ENCODE measurements at places on chromosomes 7 and 10. TPM values are rescaled to one million over a fixed set of nuclear protein-coding genes. Genes with fewer than 3 reads are reported as not detected.

DNA sequence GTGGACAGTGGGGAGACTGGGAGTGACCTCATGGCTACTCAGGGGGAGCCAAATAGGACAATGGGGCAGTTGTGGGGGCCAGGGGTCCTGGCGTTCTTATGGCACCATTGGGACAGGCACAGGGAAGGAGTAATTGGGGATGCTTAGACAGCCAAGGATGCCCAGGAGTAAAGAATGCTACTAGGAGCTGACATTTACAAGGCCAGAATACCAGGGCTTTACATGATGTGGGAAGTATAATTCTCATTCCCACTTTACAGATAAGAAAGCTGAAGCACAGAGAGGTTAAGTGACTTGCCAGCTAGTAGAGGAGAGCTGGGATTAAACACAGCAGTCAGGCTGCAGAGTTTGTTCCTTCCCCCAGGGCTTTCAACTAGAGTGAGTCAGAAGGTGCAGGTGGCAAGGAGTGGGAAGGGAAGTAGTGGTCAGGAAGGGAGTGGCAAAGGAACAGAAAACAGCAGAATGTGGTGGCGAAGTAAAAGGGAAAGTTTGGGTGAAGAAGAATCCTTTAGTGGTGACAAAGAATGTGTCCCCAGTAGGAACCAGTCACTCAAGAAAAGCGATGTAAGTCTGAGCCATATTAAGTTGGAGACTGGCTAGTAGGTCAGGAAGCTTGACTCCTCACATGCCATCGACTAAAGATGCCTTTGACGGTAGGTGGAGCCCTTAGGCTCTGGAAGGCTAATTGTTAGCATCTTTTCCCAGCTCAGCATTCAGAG, 32.8 kb downstream of the CPVL start:
- H3K27ac ChIP-seq: no peak overlapping the region
- H3K4me1 ChIP-seq: peaks cover 30% of the 10 kb centered on the region
- no peaks in the 10 kb centered on the region for H3K36me3 ChIP-seq
- H3K27me3 ChIP-seq: peaks cover 11% of the 10 kb centered on the region
- DNase-seq: no peak

DNA sequence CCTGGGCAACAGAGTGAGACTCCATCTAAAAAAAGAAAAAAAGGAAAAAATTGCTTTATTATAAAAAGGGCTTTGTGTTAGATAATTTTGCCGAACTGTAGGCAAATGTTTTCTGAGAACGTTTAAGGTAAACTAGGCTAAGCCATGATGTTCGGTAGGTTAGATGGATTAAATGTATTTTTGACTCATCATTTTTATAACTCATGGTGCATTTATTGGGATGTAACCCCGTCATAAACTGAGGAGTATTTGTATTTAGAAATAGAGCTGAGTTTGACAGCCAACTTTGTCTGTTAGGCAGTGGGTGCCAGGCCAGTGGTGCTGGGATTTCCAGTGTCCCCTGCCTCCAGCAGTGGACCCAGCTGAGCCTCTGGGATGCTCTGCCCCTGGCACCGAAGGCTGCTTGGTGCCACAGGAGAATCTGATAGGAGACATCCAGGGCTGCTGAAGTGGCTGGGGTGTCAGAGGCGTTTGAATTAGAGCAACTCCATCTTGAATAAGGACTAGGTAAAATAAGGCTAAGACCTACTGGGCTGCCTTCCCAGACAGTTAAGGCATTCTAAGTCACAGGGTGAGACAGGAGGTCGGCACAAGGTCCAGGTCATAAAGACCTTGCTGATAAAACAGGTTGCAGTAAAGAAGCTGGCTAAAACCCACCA, 114.9 kb upstream of the EEPD1 start:
- H3K36me3 ChIP-seq: no peaks in the 10 kb centered on the region
- H3K4me1 ChIP-seq: peaks cover 21% of the 10 kb centered on the region

Gene ANKIB1
- 212 TPM for total RNA-seq

- H3K4me1 ChIP-seq: peaks cover 87% of the 10 kb centered on the region
- H3K4me3 ChIP-seq: peak overlapping the region; percentile 4
- peak overlapping the region; percentile 86 for H3K27ac ChIP-seq
- no peaks in the 10 kb centered on the region for H3K36me3 ChIP-seq
- no peaks in the 10 kb centered on the region for H3K27me3 ChIP-seq
Measured at GRCh38 chr10:95500649-95501048, 60.5 kb downstream of the SORBS1 start.

DNA sequence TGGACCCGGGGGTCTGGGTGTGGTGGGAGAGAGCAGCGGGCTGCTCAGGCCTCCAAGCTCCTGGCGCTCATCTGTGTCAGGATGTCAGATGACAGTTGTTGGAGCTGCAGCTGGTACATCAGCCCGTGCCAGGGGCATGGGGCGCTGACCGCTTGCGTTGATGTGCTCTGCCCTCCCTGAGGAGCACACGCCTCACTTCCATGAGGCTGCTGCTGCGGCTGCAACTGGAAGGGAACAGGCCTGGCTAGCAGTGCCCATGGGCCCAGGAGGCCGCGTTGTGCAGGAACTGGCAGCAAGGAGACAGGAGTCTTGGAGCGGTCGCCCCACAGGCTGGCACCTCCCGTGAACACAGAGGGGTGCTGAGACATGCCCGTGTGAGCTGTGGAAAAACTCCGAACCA, 361.3 kb upstream of the MKI67 start:
- no peak overlapping the region for H3K27ac ChIP-seq
- no peak overlapping the region for H3K4me3 ChIP-seq
- no peak for DNase-seq

Gene ADIRF
- 27.2 TPM for total RNA-seq

GRCh38 chr7:115133248-115133647, 211.4 kb downstream of the MDFIC start:
- no peaks in the 10 kb centered on the region for H3K36me3 ChIP-seq
- no peaks in the 10 kb centered on the region for H3K27me3 ChIP-seq
- no peak overlapping the region for H3K4me3 ChIP-seq

Gene LLCFC1
- total RNA-seq: not detected

- no peaks in the 10 kb centered on the region for H3K36me3 ChIP-seq
- no peak overlapping the region for H3K27ac ChIP-seq
- H3K27me3 ChIP-seq: no peaks in the 10 kb centered on the region
- H3K4me3 ChIP-seq: no peak overlapping the region
- no peak for DNase-seq
- no peaks in the 10 kb centered on the region for H3K4me1 ChIP-seq
Measured at GRCh38 chr7:40186586-40186985, 51.8 kb downstream of the SUGCT start.

DNA sequence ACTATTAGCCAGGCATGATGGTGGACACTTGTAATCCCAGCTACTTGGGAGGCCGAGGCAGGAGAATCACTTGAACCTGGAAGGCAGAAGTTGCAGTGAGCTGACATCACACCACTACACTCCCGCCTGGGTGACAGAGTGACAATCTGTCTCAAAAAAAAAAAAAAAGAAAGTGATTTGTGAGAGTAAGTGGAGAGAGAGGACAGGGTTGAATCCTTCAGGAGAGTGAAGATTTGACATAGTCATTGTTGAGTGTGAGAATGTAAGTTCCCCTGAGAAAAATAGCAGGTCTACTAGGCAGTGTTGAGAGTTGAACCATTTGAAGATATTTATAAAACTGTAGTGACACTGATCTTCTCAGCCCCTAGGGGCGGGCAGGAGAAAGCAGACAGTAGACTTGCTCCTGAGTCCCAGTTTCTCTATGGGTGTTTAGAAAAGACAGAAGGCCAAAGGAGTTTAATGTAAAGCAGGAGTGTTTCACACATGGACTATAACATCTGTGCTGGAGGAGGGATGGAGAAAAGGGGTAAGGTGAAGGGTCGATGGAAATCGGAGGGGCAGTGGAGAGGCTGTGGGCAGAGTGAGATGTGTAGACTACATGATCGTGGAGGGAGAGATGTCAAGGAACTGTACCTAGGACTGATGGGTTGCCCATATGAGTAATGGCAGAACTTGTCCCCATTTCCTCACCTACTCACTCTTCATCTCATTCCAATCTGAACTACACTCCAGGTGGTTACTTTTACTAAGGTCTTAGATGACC, 13.7 kb upstream of the LAMB4 start:
- no peaks in the 10 kb centered on the region for H3K4me1 ChIP-seq
- no peaks in the 10 kb centered on the region for H3K36me3 ChIP-seq
- DNase-seq: no peak
- no peaks in the 10 kb centered on the region for H3K27me3 ChIP-seq

- H3K27ac ChIP-seq: peak overlapping the region; percentile 89
- H3K4me1 ChIP-seq: peaks cover 48% of the 10 kb centered on the region
- H3K36me3 ChIP-seq: no peaks in the 10 kb centered on the region
Measured at GRCh38 chr10:63711867-63712716, 190.9 kb downstream of the REEP3 start.

- H3K4me1 ChIP-seq: no peaks in the 10 kb centered on the region
- H3K4me3 ChIP-seq: no peak overlapping the region
- no peaks in the 10 kb centered on the region for H3K27me3 ChIP-seq
- H3K27ac ChIP-seq: no peak overlapping the region
- DNase-seq: peak; percentile 50
- peaks cover 95% of the 10 kb centered on the region for H3K36me3 ChIP-seq
Measured at GRCh38 chr7:157228864-157229422, 90.2 kb downstream of the UBE3C start.

GRCh38 chr10:119502209-119502608, 40.3 kb downstream of the RGS10 start:
- no peaks in the 10 kb centered on the region for H3K27me3 ChIP-seq
- H3K4me1 ChIP-seq: peaks cover 13% of the 10 kb centered on the region
- peak; percentile 67 for DNase-seq
- H3K27ac ChIP-seq: no peak overlapping the region
- H3K36me3 ChIP-seq: peaks cover 15% of the 10 kb centered on the region
- no peak overlapping the region for H3K4me3 ChIP-seq

Gene CDC14C
- total RNA-seq: not detected

Gene STRIP2
- not detected for total RNA-seq

DNA sequence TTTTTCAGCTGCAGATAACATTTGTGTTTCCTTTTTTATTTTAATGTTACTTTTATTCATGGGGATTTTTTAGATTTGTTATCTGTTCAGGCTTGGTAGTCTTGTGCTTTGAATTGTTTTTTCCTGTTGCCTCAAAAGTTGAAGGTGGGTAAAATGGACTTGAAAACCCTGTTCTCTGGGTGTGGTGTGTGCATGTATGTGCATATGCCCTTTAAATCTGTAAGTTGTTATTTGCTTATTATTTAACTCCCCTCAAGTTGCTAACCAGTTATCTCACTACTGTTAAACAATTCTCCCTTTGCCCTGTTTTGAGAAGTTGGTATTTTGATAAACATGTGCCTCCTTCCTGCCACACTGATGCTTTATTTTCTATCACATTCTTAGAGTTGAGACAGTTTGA, 30.6 kb downstream of the TSPAN14 start:
- H3K4me1 ChIP-seq: peaks cover 49% of the 10 kb centered on the region
- H3K27me3 ChIP-seq: no peaks in the 10 kb centered on the region
- no peak overlapping the region for H3K27ac ChIP-seq
- DNase-seq: no peak
- H3K36me3 ChIP-seq: peaks cover 15% of the 10 kb centered on the region

Gene ESYT2
- 51.6 TPM for total RNA-seq

GRCh38 chr7:78153285-78153684, 354.7 kb downstream of the PHTF2 start:
- no peaks in the 10 kb centered on the region for H3K36me3 ChIP-seq
- H3K27ac ChIP-seq: no peak overlapping the region
- no peak for DNase-seq
- no peaks in the 10 kb centered on the region for H3K4me1 ChIP-seq
- H3K27me3 ChIP-seq: no peaks in the 10 kb centered on the region
- H3K4me3 ChIP-seq: no peak overlapping the region

- H3K4me3 ChIP-seq: no peak overlapping the region
- no peaks in the 10 kb centered on the region for H3K36me3 ChIP-seq
- DNase-seq: no peak
- H3K27me3 ChIP-seq: no peaks in the 10 kb centered on the region
- no peaks in the 10 kb centered on the region for H3K4me1 ChIP-seq
- no peak overlapping the region for H3K27ac ChIP-seq
Measured at GRCh38 chr7:120617275-120617674, 240.7 kb downstream of the TSPAN12 start.

GRCh38 chr10:5932345-5932744, 42.3 kb downstream of the FBH1 start:
- H3K36me3 ChIP-seq: peaks cover 57% of the 10 kb centered on the region
- peak overlapping the region; percentile 56 for H3K27ac ChIP-seq
- no peaks in the 10 kb centered on the region for H3K27me3 ChIP-seq
- no peaks in the 10 kb centered on the region for H3K4me1 ChIP-seq
- DNase-seq: no peak

GRCh38 chr10:20144268-20144667, 328.0 kb downstream of the PLXDC2 start:
- H3K27ac ChIP-seq: no peak overlapping the region
- no peaks in the 10 kb centered on the region for H3K4me1 ChIP-seq
- no peak for DNase-seq
- H3K36me3 ChIP-seq: no peaks in the 10 kb centered on the region
- H3K4me3 ChIP-seq: no peak overlapping the region
- no peaks in the 10 kb centered on the region for H3K27me3 ChIP-seq
